ENCODE measurements at places on chromosomes 6 and 20.

- DNase-seq: no peak
These were observed 453.2 kb downstream of the QKI start for GRCh38 chr6:163867518-163868292.

GRCh38 chr6:96302991-96303390 is 218.6 kb upstream of the UFL1 start:
- DNase-seq: no peak

- DNase-seq: peak; percentile 60
These were observed 9.7 kb upstream of the TNFRSF6B start for GRCh38 chr20:63686492-63687321.

- DNase-seq: no peak
These were observed 19.4 kb upstream of the REPS1 start for GRCh38 chr6:139007428-139007827.

DNA sequence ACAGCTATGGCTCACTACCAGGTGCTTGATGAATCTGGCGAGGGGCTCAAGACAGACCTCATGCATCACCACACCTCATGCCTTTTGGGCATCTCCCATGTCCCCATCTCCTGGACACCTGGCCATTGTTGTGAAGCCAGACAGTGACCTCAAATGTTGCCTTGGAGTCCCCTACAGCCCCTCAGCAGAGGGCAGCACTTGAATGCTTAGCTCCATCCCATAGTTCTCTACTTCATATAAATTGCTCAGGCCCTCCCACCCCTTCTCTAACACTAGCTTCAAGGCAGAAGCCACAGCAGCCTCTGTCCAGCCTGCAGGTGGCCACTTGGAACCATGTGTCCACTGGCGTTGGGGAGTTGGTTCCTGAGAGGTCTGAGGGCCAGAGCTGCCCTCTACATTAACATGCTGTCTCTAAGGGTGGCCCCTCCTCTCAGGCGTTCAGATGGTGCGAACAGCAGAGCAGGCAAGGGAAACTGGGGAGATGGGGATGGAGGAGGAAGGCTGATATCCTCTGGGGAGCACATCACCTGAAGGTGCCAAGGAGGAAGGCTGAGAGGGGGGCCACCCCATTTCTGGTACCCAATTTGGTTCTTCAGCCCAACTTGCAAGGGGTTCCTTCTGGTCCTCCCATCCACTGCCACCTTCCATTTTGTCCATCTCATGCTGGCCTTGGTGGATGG is 31.3 kb downstream of the MOCS1 start:
- DNase-seq: no peak

GRCh38 chr6:36353411-36353915 is 16.8 kb upstream of the BNIP5 start:
- no peak for DNase-seq

- no peak for DNase-seq
These were observed 2.3 kb upstream of the ADGRF1 start for GRCh38 chr6:47044397-47044796.

- no peak for DNase-seq
These were observed 34.9 kb upstream of the MAN1A1 start for GRCh38 chr6:119384444-119384843.

DNA sequence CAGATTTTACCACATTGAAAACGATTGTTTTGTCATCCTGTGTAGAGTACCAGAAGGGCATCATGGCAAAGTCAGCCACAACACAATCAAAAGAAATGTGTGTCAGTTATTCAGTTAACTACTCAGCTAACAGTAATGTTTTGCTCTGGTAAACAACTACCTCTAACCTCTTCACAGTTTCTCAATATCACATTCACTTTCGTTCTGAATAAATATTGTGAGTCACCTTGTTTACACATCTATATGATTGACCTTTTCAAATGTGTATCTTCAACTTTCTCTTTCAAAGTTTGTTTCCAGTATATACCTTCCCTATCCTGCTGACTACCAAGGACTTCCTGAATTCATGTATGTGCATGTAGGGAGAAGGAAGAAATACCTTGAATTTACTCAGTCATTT is 216.6 kb upstream of the UFL1 start:
- no peak for DNase-seq

GRCh38 chr6:53240761-53241160 is 92.1 kb upstream of the GCM1 start:
- DNase-seq: no peak

- DNase-seq: no peak
These were observed 99.2 kb upstream of the RPS6KA2 start for GRCh38 chr6:166726201-166726600.

- DNase-seq: no peak
These were observed 52.5 kb downstream of the RBL1 start for GRCh38 chr20:37042986-37043972.

GRCh38 chr20:47688385-47689381 is 96.6 kb downstream of the SULF2 start:
- DNase-seq: no peak
